ENCODE measurements at places on chromosomes 7 and 10.
A peak's percentile ranks its signal among the peaks of the same experiment; 100 is the strongest.

- DNase-seq, result no peak
Measured at GRCh38 chr10:132005147-132005546, 23.4 kb upstream of the BNIP3 start.

GRCh38 chr10:25631471-25631870, 302.6 kb upstream of the MYO3A start:
- DNase-seq, result no peak

DNA sequence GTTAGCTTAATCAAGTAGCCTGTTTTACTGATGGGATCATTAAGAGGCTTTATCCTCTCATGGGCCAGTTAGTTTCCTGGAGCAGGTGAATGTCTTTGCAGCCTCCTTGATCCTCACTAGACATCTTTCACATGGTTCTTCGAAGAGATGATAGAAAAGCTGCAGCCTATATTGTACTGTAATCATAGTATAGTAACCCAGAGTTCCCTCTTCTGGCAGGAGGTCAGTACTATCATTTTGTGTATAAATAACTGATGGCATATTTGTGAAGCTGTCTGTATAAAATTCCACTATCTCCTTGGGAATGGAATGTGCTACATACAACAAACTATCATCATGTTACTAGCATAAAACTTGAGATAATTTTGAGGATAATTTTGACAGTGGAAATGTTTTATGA, 123.8 kb upstream of the PRPS1L1 start:
- DNase-seq, result peak; percentile 20

- no peak for DNase-seq
Measured at GRCh38 chr10:127307338-127307737, 110.9 kb upstream of the INSYN2A start.

GRCh38 chr7:66950763-66951162, 29.7 kb downstream of the TMEM248 start:
- peak; percentile 53 for DNase-seq

- no peak for DNase-seq
Measured at GRCh38 chr10:62691336-62691735, 113.2 kb upstream of the ADO start.

- no peak for DNase-seq
Measured at GRCh38 chr7:5495581-5496375, 72.1 kb upstream of the TNRC18 start.

DNA sequence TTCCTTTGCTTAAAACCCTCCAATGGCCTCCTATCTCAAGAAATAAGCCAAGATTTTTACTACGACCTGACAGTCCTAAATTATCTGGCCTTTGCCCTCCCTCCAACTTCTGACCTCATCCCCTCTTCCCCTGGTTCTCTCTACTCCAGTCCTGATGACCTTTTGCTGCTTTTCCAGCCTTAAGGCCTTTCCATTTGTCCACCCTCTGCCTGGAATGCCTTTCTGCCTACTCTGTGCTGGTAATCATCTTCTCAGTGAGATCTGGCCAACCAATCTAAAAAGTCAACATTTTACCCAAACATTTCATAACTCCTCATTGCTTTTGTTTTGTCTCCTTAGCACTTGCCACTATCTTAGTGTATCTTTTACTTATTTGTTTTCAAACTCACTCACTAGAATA, 75.7 kb downstream of the VPS41 start:
- DNase-seq, result no peak

- DNase-seq, result no peak
Measured at GRCh38 chr10:44008917-44009709, 360.4 kb upstream of the ZNF32 start.

DNA sequence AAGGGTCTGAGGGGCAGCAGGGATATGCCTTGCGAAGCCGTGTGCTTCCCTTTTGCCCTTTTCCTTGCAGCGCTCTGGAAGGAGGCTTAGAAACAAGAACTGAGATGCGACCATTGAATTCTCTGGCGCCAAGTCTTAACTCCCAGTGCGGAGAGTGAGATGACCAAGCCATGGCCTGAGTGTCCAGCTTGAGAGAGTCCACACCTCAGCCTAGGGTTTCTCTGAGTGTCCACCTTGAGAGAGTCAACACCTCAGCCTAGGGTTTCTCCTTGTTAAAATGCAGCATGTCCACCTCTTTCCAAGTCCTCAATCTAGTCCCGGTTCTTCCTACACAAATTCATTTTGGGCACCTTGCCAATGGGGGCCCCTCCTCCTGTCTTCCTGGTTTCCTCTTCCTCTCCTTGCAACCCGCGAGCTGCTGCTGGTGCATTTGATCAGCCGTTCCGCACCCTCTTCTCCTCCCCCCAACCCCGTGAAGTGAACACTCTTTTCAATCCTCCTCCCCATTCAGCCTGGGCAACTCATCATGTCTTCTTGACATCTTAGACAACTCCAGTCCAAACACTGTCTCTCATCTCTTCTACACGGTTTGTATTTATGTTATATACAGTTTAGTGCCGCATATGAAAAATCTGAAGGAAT, 178.2 kb upstream of the PITRM1 start:
- DNase-seq, result no peak

- no peak for DNase-seq
Measured at GRCh38 chr7:155794196-155794595, 18.1 kb downstream of the SHH start.

DNA sequence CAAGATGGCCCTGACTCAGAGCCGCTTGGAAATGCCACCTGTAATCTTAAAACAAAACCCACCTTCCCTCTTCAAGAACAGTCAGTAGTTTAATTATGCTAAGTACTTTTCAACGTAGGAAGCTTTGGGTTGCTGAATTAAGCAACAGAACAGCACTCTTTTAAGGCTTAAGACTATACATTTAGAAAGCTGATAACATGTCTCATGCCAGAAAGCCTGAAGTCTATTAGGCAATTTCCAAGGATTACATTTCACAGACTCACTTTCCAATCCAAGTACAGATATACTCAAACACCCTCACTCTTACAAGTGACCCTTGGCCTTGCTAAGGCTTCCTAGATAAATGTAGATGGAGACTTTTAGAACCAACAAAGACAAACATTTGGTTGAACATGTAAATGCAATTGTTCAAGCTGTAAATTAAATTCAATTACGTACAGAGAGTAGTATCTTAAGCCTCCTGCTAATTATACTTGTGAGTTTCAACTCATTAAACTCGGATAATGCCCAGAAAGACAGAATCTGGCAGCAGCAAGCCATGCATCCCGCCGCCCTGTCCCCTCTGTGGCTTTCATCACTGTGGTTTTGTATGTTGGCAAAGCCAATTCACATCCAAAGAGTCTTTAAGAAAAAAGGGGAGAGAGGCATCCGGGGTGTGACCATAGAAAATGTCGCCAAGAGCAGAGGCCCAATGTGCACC, 283.1 kb upstream of the NRP1 start:
- DNase-seq, result no peak

DNA sequence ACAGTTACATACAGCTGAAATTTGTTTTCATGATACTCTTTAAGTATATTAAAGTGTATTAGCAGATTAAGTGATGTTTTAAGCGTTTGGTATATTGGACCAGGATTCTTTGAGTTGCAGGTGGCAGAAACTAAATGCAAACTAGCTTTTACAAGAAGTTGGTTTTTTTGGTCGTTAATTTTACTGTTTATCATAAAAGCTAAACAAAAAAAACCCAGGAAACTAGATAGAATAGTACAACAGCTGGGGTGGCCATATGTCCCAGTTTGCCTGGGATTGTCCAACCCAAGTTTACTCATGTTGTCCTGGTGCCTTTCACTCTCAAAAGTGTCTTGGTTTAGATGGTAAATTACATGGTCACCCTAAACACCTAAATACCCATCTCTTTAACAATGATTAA, 108.7 kb downstream of the PHTF2 start:
- DNase-seq, result no peak

GRCh38 chr10:68251625-68252495, 19.9 kb upstream of the ATOH7 start:
- no peak for DNase-seq

DNA sequence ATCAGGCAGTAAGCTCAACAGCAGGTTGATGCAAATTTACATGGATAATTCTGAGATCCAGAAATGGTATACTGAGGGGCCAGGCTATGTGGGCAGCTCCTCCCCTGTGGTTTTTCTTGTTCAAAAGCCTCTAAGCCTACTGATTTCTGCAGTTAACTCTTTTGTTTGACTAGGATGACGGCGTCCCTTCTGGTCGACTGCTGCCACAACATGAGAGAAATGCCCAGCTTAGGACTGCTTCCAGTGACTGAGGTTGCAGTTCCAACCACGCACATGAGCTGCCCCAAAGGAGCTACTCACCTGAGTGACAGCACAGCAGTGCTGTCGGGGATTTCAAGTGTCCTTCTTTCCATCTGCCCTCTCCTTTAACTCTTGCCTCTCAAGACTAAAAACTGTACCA, 973.0 kb upstream of the GHITM start:
- DNase-seq, result peak; percentile 0

DNA sequence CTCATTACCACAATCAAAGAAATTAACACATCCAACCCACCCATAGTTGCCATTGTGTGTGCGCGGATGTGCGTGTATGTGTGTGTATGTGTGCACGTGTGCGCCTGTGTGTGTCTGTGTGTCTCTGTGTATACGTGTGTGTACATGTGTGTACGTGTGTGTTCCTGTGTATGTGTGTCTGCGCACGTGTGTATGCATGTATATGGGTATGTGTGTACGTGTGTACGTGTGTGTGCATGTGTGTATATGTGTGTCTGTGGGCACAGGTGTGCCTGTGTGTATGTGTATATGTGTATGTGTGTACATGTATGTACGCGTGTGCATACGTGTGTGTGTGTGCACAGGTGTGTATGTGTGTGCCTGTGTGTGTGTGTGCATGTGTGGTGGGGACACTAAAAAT, 48.9 kb downstream of the EGFR start:
- no peak for DNase-seq

DNA sequence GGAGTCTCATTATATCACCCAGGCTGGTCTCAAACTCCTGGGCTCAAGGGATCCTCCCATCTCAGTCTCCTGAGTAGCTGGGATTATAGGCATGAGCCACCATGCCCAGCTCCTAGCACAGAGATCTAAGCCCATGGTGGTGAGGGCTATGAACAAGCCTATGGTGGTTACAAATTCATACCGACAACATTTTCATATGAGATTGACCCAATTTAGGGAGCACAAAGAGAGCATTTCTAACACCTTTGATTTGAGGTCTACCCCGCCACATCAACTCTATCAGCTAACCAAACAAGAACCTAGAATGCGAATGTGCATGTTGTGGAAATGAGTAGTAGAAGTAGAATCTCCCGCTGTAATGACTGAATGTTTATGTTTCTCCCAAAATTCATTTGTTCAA, 14.2 kb upstream of the PRF1 start:
- no peak for DNase-seq

GRCh38 chr7:3960050-3960763, 659.2 kb downstream of the SDK1 start:
- DNase-seq, result no peak

- no peak for DNase-seq
Measured at GRCh38 chr7:26490640-26491624, 199.3 kb downstream of the SNX10 start.

- no peak for DNase-seq
Measured at GRCh38 chr10:129719889-129720590, 244.0 kb downstream of the EBF3 start.

DNA sequence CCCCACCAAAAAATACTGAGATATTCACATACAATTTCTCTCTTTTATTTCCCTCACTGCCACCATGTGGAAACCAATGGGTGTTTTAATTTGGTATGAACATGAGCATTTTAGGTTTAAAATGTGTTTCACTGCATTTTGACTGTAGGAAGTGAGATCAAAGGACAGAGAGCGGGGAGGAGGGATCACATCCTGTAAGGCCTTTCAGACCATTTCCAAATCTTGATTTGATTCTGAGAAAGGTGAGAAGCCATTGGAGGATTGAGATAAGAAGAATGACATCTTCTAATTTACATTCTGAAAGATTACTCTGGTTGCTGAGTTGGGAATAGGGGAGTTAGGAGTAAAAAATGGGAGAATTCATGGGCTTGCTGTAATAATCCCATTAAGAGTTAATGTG, 42.5 kb downstream of the GPR141 start:
- DNase-seq, result no peak

GRCh38 chr7:110358028-110358427, 732.9 kb upstream of the LRRN3 start:
- DNase-seq, result peak; percentile 76

GRCh38 chr7:114740095-114740494, 181.8 kb upstream of the MDFIC start:
- no peak for DNase-seq

- peak; percentile 61 for DNase-seq
Measured at GRCh38 chr10:103479135-103479534, at the start of gene CALHM3. CALHM3 (minus strand) TSS chr10:103479240; CDS start chr10:103479032, 208 bp downstream.

GRCh38 chr10:48557511-48558123, 47.3 kb downstream of the ARHGAP22 start:
- DNase-seq, result no peak

DNA sequence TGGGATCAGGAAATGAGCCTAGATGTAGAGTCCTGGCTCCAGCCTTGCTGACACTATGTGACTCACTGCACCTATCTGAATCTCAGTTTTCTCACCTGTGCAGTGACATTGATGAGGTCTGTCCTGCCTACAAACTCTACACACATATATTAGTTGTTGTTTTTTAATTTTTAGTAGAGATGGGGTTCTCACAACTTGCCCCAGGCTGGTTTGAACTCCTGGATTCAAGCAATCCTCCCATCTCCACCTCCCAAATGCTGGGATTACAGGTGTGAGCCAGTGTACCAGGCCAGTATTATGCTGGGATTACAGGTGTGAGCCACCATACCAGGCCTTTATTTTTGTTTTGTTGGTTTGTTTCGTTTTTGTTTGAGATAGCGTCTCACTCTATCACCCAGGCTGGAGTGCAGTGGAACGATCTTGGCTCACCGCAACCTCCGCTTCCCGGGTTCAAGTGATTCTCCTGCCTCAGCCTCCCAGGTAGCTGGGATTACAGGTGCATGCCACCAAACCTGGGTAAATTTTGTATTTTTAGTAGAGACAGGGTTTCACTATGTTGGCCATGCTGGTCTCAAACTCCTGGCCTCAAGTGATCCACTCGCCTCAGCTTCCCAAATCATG, 11.8 kb upstream of the DDIT4 start:
- DNase-seq, result no peak

DNA sequence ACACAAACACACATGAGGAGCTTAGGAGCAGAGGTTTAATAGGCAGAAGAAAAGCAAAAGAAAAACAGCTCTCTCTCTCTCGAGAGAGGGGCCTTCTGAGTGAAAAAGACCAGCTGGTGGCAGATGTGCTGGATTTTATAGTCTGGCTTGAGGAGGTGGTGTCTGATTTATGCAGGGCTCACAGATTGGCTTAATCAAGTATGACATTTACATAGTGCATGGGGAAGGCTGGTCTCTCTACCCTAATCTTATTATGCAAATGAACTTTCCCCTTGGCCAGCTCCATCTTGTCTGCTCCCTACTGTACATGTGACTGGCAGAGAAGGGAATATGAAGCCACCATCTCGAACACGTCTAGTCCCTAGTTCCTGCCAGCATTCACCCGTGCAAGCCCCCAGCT, 219.5 kb upstream of the ZNF804B start:
- DNase-seq, result no peak

GRCh38 chr7:106639476-106640334, 21.3 kb downstream of the CCDC71L start:
- no peak for DNase-seq

DNA sequence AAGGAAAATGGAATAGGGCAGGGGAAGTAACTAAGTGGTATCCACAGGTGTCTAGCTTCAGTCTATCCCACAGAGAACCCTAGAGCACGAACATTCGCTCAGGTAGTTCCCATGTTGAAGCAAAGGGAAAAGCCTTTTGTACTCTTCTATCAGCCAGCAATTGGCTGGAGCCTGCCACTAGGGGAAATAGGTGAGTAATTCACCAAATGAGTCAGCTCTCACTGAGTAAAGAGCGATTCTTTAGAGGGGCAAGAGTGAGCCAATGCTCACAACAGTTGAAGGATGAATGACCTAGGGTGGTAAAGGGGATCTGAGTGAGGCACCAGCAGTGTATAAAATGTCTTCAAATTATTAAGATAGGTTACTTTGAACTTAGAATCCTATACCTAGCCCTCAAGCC, 94.1 kb upstream of the ZNF800 start:
- peak; percentile 51 for DNase-seq

Data from ELR (cell line).